ENCODE measurements at places on chromosomes 13 and 19.

DNA sequence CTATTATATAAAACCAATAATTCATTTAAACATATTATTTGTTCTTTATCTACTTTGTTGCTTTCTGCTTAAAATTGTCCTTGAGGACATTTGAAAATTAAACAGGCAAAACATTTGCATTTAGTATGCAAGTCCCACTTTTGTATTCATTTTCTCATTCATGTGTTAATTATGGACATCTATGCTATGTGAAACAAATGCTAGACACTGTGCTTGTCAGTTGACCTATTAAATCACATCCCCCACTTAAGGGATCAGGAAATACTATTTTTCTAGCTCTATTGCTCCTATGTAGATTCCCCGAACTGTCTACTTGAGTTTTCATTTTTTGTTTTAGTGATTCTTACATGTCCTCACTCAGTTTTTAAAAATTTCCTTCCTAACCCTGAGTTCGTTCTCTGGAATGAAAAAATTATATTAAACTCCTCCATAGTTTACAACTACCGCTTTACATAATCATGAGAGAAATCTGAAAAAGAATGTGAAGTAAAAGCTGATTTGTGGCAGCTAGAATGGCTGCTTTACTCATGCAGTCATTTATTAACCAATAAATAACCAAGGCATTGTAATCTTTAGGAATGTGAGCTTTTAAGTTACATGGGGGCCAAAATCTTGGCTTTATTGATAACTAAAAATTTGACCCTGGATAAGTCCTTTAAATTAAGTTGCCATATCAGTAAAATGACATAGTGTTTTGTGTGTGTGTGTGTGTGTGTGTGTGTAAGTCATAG lies 188.5 kb downstream of the LIG4 start:
- no peak for DNase-seq

DNA sequence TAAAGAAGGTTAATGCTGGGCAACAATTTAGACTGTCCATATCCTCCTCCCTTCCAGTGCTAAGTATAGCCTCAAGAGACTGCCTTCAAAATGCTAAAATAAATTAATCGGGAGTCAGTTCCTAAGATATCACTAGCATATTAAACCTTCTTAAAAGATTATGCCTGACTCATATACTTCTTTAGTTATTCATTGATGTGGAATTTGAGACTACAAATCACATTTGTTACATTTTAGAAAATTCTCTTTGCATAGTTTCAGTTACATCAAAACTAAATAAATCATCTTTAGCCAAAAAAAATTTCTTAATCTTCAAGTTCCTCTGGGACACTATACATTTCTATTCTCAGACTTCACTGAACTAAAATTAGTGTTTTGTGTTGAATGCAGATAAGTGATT lies 769.1 kb downstream of the PCDH9 start:
- no peak for DNase-seq

DNA sequence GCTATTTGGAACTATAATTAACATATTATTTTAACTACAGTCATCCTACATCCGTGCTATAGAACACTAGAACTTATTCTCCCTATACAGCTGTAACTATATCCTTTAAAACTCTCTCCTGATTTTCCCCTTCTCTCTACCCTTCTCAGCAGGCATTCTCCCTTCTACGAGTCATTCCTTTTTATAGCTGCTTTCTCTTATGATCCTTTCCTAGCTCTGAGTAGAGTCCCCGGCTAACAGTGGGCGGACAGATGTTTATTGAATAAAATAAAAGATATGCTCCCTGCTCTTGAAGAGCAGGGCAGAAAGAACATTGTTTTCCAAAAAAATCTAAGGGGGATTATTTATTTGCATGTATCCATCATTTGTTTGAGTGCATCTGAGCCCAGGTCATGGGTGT lies 246.5 kb upstream of the TMTC4 start:
- DNase-seq: no peak

- DNase-seq: no peak
These were observed 49.1 kb downstream of the TBC1D4 start for GRCh38 chr13:75432811-75433244.

GRCh38 chr13:58908019-58908679 lies 1255.6 kb downstream of the DIAPH3 start:
- no peak for DNase-seq

DNA sequence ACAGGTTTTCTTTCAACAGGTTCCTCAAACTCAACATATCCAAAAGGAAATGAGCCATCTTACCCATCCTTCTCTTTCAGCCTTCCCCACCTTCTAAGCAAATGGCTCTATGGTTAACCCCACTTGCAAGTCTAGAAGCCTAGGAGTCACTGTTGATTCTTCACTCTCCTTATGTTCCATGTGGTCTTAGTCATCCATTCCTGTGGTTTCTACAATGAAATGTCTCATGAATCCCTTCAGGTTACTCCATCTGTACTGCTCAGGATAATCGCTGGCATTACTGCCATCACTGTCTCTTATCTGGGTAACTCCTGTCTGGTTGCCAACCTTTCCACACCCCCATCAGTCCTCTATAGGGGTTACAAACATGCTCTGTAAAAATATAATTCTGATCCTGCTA lies 381.3 kb downstream of the ENOX1 start:
- no peak for DNase-seq

DNA sequence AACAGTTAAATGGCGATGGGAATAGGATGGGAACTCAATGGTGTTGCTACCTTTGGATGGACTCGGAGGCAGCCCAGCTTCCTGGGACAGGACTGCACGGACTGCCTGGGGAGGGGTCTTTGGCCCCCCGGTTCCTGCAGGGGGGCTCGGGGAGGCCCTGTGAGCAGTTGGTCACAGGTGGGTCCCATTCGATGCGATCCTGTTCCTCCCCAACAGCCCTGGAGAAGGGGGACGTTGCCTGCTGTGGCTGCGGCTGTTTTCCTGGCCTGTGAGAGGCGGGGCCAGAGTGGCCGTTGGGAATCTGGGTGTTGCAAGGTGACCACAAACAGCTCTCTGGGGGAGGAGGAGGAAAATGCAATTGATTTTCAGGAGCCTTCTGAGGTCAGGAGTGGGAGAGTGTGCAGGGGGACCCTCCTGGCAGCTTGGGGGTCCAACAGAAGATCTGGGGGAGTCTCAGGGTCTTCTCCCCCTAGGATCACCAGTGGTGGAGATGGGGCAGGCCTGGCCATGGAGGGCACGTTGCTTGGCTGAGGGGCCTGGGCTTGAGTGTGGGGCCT lies 1.9 kb upstream of the PLPPR3 start:
- DNase-seq: no peak

DNA sequence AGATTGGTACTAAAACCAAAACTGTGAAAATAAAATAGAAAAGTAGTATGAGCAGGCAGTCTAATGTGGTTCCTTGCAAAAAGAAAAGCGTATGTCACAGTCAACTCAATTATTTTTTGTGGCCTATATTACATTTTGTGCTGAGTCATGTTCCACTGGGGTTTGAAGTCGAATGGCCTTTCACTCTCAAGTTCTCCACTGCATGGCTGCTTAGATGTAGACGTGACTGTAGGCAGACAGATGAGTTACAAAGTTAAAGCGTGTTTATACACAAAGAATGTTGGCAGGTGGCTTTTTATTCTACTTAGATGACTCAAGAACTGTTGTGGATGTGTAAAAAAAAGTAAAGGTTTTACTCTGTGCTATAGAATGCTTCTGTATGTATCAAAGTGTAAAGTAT lies 133.9 kb downstream of the SLITRK6 start:
- DNase-seq: peak; percentile 32

- peak; percentile 78 for DNase-seq
These were observed 68.4 kb downstream of the SPATA13 start for GRCh38 chr13:24228852-24229458.

DNA sequence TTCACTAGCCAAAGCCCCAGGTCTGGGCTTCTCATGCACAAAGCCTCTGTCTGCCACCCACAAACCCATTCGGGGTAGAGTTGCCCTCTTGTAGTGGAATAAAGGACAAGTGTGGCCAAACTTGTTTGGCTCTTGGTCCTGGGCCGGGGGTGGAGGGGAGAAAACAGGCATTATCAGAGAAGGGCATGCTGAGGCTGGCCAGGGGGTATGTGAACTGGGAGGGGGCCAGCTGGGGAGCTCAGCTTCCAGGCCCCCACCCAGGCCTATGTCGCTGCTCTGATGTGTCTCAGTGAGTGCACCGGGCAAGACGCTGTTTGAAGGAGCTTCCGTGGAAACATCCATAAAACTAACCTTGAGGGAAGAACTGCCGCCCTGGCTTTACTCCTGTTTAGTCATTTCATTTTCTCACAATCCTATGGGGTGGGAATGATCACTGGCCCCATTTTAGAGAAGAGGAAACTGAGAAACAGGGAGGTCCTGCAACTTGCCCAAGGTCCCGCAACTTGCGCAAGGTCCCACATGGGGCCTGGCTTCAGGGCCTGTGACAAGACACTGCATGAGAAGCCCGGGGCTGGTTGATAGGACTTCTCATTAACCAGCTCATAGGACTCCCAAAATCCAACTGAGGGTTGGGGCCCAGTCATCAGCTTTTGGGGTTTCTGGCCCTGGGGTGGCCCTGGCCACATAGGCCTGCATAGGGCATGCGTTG lies 30.8 kb downstream of the CCNE1 start:
- DNase-seq: no peak

- no peak for DNase-seq
These were observed 60.3 kb upstream of the STARD13 start for GRCh38 chr13:33345842-33346241.

DNA sequence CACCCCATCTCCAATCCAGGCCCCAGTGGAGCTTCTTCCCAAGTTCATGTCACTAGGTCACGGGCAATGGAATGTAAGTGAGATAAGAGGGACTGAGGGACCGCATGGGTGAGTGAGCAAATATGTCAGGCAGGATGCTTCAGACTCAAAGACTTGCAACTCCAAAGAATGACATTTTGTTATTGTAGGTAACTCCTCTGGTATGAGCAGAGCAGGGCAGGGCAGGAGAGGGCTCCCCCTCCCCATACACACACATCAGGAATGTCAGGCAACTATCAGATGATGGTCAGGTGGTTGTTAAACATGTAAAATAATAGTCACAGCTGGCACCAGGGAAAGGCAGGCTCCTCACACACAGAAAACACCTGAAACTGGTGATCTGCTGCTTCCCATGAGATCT lies 10.6 kb downstream of the ERVV-2 start:
- DNase-seq: no peak

- DNase-seq: no peak
These were observed 662 bp downstream of the C5AR1 start for GRCh38 chr19:47310323-47310722.

DNA sequence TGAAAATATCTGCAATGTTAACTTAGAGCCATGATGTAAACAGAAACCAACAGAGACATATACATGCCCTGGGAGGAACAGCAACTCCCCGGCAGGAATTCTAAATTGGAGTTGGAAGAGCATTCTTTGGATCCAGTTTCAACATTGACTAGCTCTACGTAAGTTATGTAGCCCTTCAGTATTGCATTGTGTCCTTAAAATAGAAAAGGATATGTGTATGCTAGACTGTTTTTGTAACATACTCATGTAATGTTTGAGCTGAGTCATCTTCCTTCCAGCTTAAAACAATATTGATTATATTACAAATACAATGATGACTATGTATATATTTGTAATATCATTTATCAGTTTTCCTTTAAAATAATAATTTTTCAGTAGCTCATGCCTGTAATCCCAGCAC lies 1422.2 kb upstream of the PCDH20 start:
- DNase-seq: no peak

DNA sequence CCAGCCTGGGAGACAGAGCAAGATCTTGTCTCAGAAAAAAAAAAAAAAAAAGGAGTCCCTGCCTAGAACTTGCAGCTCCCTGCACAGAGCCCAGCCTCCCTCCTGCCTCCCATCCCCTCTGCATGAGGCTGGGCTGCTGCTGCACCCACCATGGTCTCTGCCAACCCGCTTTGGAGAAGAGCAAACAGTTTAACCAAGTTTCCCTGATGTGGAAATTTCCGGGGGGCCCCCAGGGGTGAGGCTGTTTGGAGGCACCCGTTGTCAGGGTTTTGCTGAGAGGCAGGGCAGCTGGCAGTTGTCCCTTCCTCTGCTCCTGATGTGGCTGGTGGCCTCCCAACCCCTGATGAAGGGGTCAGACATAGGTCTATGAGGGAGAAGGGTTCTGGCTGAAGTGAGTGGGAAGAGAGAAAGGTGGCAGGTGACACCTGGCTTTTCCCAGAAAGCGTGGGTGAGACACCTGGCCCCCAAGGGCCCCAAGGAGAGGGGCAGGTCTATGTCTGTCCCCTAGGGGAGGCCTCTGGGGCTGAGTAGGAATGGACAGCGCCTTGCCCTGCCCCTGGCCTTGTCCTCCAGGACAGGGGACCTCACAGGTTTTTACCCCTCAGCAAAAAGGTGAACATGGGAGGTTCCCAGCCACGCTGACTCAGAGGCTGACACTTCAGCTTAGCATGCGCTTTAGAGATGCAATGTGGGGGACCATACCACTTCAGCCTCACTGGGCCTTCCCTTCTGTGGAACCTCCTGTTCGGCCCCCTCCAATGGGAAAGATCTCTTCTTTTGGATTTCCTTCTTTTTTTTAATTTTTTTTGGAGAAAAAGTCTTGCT lies 5.5 kb downstream of the LRP3 start:
- DNase-seq: no peak

GRCh38 chr13:24261566-24261965 lies 47.8 kb upstream of the C1QTNF9 start:
- no peak for DNase-seq

GRCh38 chr19:1609103-1609396 lies 3.8 kb upstream of the UQCR11 start:
- no peak for DNase-seq

DNA sequence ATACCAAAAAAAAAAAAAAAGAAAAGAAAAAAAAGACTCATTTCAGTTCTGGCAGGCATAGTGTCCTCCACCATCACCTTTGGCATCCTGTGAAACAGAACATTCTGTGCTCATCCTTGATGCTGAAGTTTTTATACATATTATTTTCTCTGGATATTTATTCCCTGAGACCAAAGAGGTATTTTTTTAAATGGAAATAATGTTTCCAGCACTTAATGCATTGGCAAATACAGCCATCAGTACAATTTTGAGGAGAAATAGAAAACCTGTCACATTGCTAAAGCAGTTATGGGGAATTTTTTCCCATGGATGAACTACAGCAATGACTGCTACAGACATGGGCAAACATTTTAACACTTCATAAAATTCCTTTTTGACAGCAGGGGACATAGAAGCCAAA lies 312.4 kb downstream of the DNAJC15 start:
- no peak for DNase-seq

DNA sequence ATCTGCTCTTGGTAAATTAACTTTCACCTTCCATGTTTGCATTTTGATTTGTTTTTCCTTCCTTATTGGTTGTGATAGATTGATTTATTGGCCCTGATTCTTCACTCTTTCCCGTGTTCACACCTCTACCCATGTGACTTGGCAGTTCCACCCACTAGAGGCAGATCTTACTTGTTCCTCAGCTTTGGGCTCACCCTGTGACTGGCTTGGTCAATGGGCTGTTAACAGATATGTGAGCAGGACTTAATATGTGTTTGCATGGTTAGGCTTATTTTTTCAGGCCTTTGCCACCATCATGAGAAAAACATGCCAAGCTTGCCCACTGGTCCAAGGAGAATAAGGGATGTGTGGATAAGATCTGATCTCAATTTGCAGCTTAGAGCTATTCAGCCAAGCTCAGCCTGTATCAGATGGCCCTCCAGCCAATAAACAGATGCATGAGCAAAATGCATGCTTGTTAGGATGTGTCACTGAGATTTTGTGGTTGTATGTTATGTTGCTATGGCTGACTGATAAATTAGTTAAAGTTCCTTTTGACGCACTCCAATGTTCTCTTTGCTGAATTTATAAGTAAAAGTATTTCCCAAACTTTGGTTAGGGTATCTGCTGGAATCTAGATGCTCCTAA lies 48.0 kb downstream of the RGCC start:
- DNase-seq: no peak

- no peak for DNase-seq
These were observed 10.5 kb upstream of the SMG9 start for GRCh38 chr19:43765109-43765876.

Measured in hematopoietic multipotent progenitor cell treated with erythropoietin and hydrocortisone succinate and interleukin-3 and kit ligand, for 8 days (in vitro differentiated cells).